ENCODE measurements at places on chromosomes 7 and 10.

- peak; percentile 64 for DNase-seq
Measured at GRCh38 chr7:101998906-101999240, 181.4 kb downstream of the CUX1 start.

GRCh38 chr7:36840904-36841303 is 116.6 kb upstream of the AOAH start:
- DNase-seq: no peak

DNA sequence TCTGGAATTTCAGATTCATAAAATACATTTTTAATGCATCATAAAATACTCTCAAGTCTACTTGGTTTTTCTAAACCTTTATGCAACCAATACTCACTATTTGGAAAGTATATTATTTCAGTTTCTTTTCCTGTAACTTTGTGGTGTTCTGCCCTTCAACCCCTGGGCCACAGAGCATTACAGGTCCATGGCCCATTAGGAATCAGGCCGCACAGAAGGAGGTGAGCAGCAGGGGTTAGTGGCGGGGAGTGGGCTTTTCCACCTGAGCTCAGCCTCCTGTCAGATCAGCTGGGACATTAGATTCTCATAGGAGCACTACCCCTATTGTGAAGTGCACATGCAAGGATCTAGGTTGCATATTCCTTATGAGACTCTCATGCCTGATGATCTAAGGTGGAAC is 9.7 kb downstream of the SNX13 start:
- DNase-seq: no peak

GRCh38 chr10:123863721-123864482 is 27.7 kb downstream of the CPXM2 start:
- DNase-seq: peak; percentile 75

DNA sequence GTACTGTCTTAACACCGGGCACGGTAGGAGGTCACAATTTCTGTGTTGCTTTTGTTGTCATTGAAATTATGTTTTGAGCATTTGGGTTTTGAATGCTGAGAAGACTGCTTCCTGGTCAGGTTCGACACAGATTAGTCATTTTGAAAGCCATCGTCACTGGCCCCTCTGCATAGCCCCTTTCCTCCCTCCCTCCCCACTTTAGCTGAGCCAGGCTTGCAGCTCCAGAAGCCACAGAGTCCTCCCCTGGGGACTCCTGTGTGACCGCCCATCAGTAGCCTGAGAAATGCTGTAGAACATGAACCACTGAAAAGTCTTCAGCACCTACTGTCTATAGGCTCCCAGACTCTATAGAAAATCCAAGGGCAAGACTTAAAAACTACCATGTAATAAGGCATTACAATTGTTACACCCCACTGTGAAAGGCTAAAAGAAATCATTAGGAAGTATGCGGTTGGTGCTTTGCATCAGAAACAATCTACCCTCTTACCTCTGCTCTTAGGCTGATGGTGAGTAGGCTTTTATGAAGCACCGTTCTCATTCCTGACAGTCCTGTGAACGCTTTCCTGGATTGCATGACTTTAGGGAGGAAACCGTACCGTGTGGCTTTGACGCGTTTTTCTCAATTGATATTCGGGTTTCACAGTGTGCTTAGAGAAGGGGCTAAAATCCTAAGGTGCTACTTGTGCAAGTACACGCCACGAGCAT is 24.8 kb downstream of the JCAD start:
- DNase-seq: peak; percentile 69

DNA sequence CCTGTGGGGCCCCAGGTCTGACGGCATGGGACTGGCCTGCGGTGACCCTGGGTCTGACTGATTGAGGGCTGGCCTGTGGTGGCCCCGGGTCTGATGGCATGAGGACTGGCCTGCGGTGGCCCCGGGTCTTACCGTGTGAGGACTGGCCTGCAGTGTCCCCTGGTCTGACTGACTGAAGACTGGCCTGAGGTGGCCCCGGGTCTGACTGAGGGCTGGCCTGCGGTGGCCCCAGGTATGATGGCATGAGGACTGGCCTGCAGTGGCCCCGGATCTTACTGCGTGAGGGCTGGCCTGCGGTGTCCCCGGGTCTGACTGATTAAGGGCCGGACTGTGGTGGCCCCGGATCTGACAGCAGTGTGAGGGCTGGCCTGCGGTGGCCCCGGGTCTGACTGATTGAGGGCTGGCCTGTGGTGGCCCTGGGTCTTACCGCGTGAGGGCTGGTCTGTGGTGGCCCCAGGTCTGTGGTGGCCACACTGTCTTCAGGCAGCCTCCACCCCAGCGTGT is 10.9 kb downstream of the JAKMIP3 start:
- peak; percentile 28 for DNase-seq

DNA sequence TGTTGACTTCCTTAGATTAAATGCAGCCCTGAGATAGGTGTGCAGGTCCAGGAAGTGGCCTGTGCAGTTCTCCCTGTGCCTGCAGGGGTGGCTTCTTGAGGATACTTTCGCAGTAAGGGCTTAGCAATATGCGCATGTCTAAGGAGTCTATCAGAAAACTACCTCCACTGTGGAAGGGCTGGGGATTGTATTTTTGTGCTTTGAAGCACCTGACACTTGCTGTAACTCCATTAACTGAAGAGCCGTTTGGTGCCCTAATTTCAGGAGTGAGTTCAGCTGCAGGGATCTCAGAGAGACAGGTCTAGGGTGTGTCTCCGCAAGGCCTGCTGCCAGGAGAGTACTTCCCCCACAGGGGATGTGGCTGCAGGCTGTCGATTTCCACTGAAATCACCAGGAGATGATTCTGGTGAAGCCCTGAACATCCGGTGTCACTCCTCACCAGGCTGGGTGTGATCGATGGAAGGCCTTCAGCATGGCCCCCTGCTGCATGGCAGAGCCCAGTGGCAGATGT is 35.5 kb downstream of the IKZF1 start:
- DNase-seq: peak; percentile 29

- DNase-seq: no peak
Measured at GRCh38 chr10:87739703-87740102, 78.3 kb downstream of the ATAD1 start.

GRCh38 chr7:50497968-50498367 is 47.8 kb upstream of the FIGNL1 start:
- DNase-seq: no peak

- DNase-seq: no peak
Measured at GRCh38 chr7:130473289-130473688, 18.6 kb upstream of the MEST start.

- DNase-seq: no peak
Measured at GRCh38 chr10:70906031-70906783, 17.8 kb upstream of the PCBD1 start.

GRCh38 chr7:159105066-159105780 is 39.4 kb downstream of the VIPR2 start:
- DNase-seq: peak; percentile 57

DNA sequence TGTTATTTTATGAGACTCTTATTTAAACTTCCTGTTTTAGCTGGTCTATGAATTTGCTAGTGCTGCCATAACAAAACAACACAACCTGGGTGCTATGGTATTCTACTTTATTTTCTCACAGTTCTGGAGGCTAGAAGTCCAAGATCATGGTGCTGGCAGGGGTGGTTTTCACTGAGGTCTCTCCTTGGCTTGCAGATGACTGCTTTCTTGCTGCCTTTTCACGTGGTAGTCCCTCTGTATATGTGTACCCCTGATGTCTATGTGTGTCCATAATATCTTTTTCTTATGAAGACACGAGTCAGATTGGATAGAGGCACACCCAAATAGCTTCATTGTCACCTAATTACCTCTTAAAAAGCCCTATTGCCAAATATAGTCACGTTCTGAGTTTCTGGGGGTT is 270.5 kb downstream of the BMPER start:
- DNase-seq: no peak

- no peak for DNase-seq
Measured at GRCh38 chr7:102193806-102194205, 92.9 kb upstream of the SH2B2 start.

GRCh38 chr7:149776289-149776688 is 2.9 kb upstream of the ZNF467 start:
- peak; percentile 43 for DNase-seq

DNA sequence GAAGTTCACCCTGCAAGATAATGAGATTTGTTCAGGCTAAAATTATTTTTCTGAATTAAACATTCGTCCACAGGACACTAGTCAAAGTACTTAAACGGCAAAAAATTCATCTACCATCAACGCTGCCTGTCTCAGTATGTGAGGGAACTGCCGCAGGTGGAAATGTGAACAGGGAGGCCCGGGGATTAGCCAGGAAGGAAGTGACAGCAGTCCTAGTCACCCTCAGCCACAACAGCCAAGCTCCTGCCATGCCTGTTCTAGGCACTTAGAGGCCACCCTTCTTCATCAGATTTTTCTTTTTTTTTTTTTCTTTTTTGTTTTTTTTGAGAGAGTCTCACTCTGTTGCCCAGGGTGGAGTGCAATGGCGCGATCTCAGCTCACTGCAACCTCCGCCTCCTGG is 9.4 kb downstream of the NUDT5 start:
- no peak for DNase-seq

GRCh38 chr10:102646610-102647442 is 2.5 kb downstream of the TRIM8 start:
- peak; percentile 45 for DNase-seq

DNA sequence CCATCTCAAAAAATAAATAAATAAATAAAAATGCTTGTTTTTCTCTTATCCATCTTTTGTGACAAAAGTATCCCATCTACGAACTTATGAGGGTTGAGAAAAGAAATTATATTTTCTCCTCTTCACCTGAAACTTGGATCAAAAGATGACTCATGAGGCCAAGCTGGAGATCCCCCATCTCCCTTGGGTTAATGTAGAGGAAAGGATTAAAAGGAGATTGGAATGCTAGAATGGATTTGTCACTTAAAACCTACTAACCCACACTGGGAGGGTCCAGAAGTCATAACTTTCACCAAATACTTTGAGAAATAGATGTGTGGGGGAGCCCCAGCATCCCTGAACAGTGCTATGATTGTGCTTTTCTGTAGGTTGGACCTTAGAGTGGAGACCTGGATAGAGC is 46.3 kb upstream of the PIK3CG start:
- no peak for DNase-seq

DNA sequence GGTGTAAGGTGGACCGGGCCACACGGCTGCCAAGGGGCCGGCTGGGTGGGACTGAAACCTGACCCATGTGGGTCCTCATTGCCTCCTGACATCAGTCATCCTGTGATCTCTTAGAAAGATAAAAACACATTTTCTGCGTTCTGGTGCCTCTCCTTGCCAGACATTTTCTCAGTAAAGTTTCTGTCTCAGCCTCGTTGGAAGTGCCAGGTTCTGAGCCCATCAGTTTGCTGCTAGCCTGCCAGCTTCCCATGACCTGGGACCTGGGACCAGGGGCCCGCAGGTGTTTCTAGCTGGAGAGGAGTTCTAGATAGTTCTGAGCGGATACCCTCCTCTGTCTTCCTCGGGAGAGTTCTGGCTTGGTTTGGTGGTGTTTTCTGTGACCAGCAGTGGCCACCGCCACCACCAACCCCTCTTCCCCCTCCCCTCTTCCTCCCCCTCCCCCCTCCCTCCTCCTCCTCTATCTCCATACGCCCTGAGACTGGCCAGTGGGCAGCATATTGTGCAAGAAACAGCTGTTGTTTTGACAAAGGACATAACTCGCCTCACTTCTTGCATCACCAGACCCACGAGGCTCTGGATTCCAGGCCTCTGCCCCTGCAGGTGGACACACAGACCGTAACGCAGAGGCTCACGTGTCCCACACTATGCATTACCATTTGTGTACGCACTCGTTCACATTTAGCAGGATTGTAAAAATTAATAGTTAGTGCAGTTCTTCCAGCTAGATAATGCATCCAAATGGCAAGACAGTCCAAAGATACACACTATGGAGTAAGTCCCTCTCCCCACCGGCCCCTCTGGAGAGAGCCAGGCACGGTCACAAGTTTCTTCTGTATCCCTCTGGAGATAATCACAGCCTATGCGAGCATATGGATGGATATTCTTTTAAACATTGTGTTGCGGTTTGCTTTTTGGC is 94.6 kb downstream of the CUX1 start:
- no peak for DNase-seq

DNA sequence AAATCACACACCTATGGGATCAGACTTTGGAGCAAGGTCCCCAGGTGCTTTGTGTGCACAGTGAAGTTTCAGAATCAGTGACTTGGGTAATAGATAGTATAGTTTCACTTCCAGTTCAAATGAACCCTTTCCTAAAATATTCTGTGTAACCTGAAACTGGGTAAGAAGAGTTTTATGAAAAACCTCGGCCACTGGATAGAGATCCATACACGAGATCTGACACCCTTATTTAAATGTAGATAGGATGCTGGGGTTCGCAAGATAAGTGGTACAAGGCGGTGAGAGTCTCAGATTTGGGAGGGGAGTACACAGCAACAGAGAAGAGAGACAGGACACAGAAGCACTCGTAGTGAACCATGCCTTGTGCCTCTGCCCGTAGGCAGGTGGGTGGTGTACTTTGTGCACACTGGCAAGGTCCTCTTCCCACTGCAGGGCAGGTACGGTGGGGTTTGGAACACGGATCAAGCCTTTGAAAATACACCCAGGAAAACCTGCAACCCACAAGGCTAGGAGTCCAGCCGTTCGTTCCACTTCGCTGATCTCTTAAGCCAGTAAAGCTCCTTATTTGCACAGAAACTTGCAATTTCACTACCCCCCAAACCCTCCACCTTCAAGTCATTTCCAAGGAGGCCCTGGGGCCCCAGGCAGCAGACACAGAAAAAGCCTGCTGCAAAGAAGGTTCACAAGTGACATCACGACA is 162.8 kb downstream of the USP6NL start:
- DNase-seq: no peak

DNA sequence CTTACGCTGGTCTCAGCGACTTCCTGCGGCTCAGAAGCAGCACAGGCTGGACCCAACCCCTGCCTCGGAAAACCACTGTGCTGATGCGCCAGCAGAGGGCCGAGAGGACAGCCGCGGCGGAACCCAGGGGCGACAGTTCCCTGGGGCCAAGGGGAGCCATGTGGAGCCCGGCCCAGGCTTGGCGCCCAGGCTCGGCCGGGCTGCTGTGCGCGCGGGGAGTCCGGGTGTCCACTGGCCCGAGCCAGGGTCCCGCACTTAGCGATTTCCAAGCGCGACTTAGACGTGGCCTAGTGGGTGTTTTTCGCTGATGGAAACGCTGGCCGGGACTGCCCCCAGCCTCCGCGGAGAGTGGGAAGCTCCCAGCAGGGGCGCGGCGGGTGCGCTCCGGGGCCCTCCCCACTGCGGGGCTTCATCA is 18.6 kb upstream of the ZNF32 start:
- peak; percentile 87 for DNase-seq

- no peak for DNase-seq
Measured at GRCh38 chr10:128072941-128073645, 53.1 kb downstream of the MKI67 start.

- no peak for DNase-seq
Measured at GRCh38 chr10:63318491-63318890, 147.3 kb downstream of the JMJD1C start.
